ENCODE measurements at places on chromosomes 5 and 9.

DNA sequence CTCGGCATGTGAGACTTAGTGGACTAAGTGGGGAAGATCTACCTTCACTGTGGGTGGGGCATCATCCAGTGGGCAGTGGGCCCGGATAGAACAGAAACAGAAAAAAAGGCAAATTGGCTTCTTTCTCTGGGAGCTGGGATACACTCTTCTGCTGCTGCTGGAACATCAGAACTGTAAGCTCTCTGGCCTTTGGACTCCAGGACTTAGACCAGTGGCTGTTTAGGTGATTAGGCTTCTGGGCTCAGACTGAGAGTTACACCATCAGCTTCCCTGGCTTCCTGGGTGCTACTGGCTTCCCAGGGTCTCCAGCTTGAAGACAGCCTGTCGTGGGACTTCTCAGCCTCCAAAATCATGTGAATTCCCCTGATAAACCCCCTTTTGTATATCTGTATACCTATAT lies 122.7 kb upstream of the SLC28A3 start:
- no peak for DNase-seq

DNA sequence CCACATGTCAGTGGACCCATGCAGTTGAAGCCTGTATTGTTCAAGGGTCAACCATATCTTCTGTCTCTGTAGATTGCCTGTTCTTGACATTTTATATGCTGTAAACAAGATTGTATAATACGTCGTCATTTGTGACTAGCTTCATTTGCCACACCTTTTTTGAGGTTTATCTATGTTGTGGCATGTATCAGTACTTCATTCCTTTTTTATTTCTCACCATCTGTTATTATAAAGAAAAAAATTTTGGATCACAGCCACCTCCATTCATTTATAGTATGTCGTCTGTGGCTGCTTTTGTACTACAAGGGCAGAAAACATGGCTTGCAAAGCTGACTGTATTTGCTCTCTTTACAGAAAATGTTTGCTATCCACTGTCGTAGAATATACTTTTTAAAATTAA lies 72.4 kb downstream of the TEK start:
- DNase-seq = no peak

GRCh38 chr5:41435276-41435675 lies 75.1 kb downstream of the PLCXD3 start:
- DNase-seq = no peak

DNA sequence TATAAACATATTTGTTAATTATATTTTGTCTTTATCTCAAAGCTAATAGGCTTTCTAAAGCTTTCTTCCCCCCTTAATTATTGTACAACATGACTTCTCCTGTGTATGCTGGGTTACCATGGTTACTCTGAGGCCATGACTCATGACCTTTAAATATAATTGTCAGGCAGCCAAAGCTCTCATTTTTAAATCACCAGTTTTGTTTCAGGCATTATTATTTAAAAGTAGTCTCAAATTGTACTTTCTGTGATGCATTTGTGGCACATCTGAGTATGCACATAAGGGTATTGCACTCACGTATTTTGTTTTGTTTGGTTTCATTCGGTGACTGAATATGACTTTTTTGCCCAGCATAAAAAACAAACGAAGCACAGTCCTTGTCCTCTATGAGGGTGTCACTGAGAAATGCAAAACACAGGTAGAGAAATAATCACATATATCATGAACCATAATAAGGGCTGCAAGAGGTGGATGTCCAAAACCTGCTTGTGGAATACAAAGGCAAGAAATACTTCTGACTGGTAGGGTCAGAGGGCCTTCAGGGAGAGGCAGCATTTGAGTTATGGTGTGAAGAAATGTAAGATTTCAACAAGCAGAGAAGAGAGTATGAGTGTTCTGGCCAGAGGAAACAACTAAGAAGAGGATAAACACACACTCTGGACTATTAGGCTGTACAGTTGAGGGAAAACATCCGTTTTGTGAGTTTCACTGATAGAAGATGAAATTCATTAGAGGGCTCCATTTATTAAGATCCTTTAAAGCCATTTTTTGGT lies 2.1 kb downstream of the CCDC192 start:
- DNase-seq = no peak

- DNase-seq = no peak
These were observed 53.8 kb downstream of the ARRDC3 start for GRCh38 chr5:91329283-91329682.

DNA sequence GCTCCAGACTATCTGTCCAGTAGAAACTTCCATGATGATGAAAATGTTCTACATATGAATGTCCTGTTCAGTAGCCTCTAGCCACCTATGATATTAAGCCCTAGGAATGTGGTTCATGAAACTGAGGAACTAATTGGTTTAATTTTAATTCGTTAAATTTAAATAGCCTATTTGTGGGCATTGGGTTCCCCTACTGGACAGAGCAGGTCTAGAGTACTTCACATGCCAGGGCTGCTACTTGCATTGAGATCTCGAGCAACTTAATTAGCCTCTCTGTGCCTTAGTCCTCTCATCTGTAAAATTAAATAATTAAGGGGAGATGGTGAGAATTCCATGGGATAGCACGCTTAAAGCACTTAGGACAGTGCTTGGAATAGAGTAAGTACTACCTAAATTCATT lies 160.0 kb downstream of the PAPPA start:
- no peak for DNase-seq

GRCh38 chr5:10243660-10244240 lies 5.9 kb downstream of the ATPSCKMT start:
- DNase-seq = no peak

DNA sequence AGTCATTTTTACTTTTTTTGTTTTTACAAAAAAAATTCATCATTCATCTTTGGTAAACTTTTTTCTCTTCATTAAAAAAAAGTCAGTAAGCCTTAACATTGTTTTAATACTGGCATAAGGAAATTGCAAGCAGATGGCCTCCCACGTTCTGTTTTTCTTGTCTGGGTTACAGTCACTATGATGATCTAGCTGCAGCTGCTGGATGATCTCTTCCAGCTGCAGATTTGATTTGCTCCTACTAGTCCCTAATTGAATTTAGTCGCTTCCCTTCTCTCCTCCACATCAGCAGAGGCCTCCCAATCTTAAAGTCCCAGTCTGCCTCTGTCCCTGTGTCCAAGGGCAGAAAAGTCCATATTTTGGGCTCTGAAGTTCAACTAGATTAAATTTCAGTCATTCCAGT lies 106.8 kb upstream of the PTGER4 start:
- no peak for DNase-seq

GRCh38 chr9:81530310-81530810 lies 159.0 kb downstream of the TLE1 start:
- no peak for DNase-seq

- DNase-seq = no peak
These were observed 71.5 kb downstream of the PAM start for GRCh38 chr5:102826629-102827028.

DNA sequence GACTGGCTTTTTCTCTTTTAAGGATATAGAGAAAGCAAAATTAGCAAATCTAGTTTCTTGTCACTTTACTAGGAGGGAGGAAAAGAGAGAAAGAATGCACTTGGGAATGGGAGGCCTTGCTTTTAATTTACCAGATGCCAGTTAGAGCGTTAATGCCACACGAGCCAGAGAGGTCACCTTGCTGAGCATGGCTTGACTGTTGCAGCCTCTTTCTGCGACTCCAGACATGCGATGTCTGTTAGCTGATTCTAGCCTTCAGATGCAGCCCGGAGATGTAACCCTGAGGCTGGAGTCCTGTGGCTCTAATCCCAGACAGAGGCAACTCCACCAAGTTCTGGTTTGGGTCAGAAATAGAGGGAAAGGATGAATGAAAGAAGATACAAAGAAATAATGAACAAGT lies 152.5 kb downstream of the TRIO start:
- DNase-seq = no peak

DNA sequence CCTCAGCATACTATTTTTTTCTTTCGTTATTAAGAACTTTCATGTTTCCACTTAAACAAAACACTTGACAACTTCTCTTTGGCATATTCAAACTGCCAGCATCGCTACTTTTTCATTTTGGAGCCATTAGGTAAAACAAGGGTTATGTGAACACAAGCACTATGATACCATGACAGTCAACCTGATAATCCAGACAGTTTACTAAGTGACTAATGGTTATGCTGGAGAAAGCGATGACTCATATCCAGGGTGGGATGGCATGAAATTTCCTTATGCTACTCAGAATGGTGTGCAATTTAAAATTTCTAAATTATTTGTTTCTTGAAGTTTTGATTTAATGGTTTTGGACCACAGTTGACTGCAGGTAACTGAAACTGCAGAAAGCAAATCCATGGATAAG lies 29.9 kb upstream of the PRSS3 start:
- DNase-seq = no peak

DNA sequence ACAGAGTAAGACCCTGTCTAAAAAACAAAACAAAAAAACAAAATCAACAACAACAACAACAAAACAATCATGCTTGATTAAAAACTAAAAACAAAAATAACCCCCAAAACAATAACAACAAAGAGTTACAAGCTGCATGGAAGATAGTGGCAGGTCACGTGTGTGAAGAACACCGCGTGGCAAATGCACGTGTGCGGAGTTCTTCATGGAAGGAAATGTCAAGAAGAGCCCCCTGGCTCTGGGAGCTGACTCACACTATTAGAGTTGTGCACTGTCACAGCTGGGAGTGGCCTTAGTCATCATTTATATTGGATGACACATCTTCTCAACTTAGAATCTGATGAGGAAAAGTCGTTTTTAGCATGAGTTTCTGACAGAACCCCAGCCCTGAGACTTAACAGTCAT lies 110.5 kb downstream of the JMY start:
- no peak for DNase-seq

GRCh38 chr9:72486594-72486955 lies 34.8 kb upstream of the TMC1 start:
- no peak for DNase-seq

- peak; percentile 14 for DNase-seq
These were observed 33.1 kb upstream of the GHR start for GRCh38 chr5:42390115-42390514.

- no peak for DNase-seq
These were observed 52.8 kb upstream of the PHF2 start for GRCh38 chr9:93523518-93524144.

GRCh38 chr5:52759331-52759730 lies 28.4 kb upstream of the ITGA1 start:
- DNase-seq = no peak

GRCh38 chr5:5071554-5071953 lies 68.6 kb upstream of the ADAMTS16 start:
- no peak for DNase-seq

DNA sequence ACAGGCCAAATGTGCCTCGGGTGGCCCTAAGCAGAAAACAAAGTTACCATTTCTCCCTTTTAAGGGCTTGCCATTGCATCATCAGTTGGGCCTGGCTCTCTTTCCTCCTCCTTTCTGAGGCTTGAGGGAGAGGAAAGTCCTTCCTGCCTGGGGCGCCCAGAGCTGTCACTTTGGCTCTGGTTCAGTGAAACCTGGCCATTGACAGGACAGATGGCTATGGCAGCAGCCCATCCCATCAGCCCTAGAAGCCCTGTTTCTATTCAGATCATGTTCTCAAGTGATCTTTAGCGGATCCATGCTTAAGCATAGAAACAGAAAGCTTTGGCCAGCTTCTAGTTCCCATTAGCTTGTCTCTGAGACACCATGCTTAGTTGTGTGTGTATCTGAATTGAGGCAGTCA lies 293.4 kb downstream of the YTHDC2 start:
- DNase-seq = no peak

GRCh38 chr9:74681906-74682305 lies 184.8 kb downstream of the RORB start:
- DNase-seq = no peak

DNA sequence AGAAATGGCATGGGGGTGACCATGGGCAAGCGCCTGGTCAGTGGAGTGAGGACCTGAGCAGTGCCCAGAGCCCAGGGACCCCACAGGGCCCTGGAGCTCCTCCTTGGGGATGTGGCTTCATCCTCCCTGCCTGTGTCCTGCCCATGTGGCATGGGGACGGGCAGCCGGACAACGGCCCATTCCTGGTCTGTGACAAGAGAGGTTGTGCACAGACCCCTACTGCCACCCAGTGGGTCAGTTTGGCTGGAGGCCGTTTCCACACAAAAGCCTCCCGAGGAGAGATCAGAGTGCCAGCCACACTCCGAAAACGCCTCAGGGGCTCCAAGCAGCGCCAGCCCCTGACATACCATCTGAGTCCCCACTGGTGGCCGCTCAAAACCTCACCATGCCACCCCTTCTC lies 19.8 kb downstream of the SLC6A18 start:
- DNase-seq = peak; percentile 64

DNA sequence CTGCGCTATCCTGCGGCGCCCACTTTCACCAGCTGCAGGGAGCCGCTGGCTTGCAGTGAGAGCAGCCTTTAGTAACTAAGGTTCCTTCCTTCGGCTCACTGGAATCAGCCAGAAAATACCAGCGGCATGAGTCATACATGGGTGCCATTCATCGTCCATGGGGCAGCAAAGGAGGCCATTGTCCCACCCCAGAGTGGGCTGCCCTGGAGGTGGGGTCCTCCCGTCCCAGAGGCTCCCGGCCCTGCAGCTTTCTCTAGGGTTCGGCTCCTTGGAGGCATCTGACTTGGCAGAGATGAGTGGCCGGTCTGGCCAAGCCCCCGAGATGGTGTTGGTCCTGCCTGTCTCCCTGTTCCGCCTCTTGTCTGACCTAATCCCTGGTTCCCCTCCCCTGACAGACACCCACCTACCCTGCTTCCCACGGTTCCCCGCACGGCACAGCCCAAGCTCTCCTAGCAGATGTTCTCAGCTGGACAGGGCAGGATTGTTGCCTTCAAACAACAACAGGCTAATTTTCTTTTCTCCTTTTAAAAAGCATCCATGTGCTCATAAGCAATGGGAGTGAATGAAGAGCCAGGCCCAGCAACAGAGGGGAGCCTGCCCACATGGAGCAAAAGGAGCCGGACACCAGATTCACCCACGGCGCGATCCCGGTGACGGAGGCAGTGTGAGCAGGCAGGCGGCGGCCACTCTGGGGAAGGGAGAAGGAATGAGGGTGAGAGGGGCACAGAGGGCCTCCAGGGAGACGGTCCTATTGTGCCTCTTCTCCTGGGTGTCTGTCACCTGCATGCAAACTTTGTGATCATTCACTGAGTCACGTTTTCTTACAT lies 97.0 kb upstream of the COL5A1 start:
- no peak for DNase-seq

DNA sequence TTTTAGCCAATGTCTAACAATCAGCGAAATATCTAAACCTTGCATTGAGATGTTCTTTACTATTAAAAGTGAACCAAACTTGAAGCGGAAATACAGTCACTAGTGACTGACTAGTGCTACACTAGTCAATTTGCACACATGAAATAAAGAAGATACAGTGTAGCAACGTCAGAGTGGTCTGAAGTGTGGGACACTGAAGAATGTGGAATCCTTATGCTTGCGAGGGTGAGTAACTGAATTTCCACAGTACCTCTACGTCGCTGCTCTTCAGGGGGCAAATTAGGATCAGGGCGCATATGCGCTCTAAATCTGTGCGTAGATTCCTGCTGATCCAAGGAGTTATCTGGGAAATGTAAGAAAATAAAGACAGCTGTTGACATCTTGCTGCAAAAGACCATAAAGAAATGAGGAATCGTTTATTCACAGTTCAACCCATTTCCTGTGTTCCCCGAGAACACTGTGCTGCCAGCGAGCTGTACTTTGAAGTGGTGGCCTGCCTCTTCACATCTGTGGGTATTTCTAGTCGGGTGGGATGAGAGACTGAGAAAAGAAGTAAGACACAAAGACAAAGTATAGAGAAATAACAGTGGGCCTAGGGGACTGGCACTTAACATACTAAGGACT lies 39.8 kb upstream of the FLT4 start:
- DNase-seq = no peak

Measured in HuH-7 (cell line).